ENCODE measurements at places on chromosomes 5 and 9.

DNA sequence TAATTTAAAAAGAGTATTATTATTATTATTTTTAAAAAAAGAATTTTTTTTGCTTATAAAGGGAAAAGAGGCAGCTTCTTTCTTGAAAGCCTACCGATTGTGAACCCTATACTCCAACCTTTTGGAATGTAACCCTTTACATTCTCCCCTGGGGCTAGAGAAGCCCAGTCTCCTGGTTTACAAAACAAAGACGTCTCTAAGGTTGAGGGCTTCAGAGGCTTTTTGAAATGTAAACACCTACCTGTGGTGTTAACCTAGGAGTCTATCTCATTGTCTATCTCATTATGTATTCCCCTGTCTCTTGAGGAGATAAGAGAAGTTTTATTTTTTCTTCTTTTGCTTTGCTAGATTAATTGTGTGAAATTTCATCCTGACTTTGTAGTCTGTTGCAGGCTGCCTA lies 4.7 kb downstream of the TNFSF8 start:
- no peak for DNase-seq

GRCh38 chr5:172760959-172761358 lies 10.0 kb downstream of the DUSP1 start:
- no peak for DNase-seq

DNA sequence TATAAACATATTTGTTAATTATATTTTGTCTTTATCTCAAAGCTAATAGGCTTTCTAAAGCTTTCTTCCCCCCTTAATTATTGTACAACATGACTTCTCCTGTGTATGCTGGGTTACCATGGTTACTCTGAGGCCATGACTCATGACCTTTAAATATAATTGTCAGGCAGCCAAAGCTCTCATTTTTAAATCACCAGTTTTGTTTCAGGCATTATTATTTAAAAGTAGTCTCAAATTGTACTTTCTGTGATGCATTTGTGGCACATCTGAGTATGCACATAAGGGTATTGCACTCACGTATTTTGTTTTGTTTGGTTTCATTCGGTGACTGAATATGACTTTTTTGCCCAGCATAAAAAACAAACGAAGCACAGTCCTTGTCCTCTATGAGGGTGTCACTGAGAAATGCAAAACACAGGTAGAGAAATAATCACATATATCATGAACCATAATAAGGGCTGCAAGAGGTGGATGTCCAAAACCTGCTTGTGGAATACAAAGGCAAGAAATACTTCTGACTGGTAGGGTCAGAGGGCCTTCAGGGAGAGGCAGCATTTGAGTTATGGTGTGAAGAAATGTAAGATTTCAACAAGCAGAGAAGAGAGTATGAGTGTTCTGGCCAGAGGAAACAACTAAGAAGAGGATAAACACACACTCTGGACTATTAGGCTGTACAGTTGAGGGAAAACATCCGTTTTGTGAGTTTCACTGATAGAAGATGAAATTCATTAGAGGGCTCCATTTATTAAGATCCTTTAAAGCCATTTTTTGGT lies 2.1 kb downstream of the CCDC192 start:
- DNase-seq, result peak; percentile 83

DNA sequence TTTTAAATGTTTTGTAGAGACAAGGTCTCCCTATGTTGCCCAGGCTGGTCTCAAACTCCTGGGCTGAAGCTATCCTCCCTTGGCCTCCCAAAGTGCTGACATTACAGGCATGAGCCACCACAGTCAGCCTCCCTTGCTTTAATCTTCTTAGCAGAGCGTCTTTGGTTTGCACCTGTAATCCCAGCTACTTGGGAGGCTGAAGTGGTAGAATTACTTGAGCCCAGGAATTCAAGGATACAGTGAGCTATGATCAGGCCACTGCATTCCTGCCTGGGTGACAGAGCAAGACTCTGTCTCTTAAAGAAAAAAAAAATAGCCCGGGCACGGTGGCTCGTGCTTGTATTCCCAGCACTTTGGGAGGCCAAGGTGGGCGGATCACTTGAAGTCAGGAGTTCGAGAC lies 27.8 kb downstream of the UBE2D2 start:
- no peak for DNase-seq

GRCh38 chr5:35342664-35343063 lies 112.4 kb upstream of the PRLR start:
- DNase-seq, result no peak

DNA sequence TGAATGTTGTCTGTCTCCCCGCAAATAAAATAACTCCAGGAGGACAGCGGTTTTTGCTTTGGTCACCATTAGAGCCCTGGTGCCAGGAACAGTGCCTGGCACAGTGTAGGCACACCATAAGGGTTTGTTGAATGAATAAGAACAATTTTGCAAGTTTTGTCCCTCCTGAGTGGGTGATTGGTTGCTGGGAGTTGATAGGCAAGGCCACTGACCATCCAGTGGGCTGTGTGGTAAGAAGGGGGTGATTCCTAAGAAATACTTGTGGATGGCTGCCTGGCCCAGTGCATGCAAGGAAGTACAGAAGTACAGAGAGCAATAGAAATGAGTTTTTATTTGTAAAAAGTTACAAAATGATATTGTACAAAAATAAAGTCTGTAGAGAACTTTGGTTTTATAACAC lies 27.5 kb downstream of the GDNF start:
- no peak for DNase-seq

GRCh38 chr5:172953776-172954675 lies 5.2 kb upstream of the RPL26L1 start:
- no peak for DNase-seq

- no peak for DNase-seq
These were observed 295.5 kb downstream of the ZSWIM6 start for GRCh38 chr5:61627531-61627930.

- no peak for DNase-seq
These were observed 398.3 kb downstream of the IRX2 start for GRCh38 chr5:2353211-2353610.

GRCh38 chr5:13704396-13704795 lies 240.1 kb downstream of the DNAH5 start:
- no peak for DNase-seq

GRCh38 chr5:174293006-174293405 lies 247.5 kb downstream of the NSG2 start:
- no peak for DNase-seq

- no peak for DNase-seq
These were observed 4.0 kb downstream of the ANKRD55 start for GRCh38 chr5:56229111-56229510.

- DNase-seq, result no peak
These were observed 99.8 kb downstream of the ZNF462 start for GRCh38 chr9:106962615-106963363.

- no peak for DNase-seq
These were observed 8.5 kb downstream of the PTGS1 start for GRCh38 chr9:122379340-122379739.

DNA sequence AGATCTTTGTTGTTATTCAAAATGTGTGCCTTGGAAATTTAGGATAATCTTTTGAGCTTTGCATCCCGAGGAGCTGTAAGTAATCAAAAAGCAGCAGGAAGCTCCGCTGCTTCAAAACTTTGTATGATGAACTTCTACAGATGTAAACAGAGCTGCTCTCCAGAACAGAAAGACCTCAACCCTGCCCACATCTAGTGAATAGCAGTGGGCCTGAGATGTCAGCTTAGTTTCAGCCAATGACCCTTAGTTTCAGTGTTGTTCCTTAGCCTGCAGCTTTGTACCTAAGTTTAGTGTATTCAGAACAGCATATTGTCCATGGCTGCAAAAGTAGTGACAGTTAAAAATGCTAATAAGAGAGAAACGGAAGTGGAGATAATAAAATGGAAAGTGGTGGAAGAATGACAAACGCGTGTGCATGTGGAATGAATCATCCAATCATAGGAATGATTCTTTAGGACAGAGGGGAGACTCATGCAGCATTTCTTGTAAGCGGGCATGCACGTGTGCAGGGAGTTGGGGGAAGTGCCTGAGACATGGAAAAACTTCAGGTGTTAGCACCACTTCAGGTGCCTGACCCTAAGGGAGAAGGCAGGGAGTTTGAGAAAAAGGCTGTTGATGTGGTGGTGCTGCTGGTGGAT lies 24.9 kb downstream of the SNX24 start:
- no peak for DNase-seq

GRCh38 chr9:134970719-134971118 lies 53.0 kb upstream of the FCN1 start:
- no peak for DNase-seq

DNA sequence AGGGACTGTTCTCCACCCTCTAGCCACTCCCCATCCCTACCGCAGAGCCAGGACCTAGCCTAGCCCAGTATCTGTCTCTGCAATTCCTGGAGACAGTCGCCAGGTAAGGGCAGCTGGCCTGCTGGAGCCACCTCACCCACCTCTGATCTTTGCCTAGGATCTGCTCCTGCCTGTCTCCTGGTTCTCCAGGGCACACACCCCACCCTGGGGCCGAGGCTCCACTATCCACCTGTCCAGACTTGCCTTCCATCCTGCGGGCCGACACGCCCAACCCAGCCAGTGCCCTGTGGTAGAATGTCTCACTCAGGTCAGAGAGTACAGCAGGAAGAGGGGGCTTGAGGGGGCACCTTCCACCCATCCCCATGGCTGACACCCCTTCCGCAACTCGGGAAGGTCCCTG lies 15.7 kb upstream of the AQP7 start:
- no peak for DNase-seq

DNA sequence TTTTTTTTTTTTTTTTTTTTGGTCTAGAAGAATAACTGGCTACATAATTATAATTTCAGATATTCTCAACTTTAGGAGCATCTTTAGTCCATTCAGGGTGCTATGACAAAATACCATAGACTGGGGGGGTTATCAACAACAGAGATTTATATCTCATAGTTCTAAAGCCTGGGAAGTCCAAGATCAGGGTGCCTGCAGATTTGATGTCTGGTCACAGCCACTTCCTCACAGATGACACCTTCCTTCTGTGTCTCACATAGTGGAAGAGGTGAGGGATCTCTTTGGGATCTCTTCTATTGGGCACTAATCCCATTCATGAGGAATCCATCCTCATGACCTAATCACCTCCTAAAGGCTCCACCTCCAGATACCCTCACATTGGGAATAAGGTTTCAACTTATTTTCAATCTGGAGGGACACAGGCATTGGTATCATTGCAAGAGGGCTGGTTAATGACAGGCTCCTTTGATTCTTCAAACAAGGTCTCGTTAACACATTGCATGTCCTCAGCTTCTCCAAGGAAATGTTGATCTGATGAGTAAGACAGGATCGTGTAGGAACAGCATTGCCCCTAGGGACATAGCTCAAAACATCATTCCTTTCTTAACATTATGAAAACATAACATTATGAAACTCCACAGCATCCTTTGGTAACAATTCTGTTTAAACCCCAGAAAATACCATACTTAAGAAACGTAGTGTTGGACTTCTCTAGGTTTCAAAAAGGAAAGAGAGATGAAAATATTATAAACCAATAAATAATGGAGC lies 372.4 kb downstream of the SEMA5A start:
- DNase-seq, result no peak

DNA sequence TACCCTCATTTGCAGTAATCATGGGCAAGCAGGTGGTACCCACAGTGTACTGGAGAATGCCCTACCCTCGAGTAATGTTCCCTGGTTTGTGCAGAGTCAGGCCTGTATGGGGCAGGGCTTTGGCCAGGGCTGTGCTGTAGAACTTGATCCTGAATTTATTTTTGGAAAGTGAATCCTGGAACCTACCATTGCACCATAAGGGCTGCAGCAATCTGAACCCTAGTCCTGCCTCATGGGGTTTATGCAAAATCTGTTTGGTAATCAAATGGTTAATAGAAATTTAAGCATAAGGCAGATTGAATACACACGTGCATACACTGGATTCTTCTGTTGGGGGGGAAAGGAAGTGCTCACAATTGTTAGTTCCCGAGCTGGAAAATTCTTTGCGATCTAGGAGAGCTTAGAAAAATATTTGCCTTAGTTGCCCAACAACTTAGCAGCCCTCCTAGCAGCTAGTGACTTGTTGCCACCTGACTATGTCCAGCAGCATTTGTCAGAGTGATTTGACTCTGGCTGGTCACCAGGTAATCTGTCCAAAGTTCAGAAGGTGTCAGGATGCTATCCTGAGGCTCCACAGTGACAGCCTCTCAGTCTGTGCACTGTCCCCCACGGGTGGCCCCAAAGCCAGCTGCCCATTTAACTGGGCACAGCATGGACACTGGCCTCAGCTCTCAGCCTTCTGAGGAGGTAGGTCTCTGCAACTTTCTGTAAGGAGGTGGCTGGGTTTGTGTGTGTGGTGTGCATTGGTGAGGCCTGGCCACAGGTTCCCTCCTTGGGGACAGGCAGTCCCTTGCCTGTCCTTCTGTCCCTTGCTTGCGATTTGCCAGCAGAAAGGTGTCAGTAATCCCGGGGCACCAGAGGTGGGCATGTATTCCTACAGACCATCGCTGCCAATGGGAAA lies 8.3 kb downstream of the MVB12B start:
- DNase-seq, result no peak

DNA sequence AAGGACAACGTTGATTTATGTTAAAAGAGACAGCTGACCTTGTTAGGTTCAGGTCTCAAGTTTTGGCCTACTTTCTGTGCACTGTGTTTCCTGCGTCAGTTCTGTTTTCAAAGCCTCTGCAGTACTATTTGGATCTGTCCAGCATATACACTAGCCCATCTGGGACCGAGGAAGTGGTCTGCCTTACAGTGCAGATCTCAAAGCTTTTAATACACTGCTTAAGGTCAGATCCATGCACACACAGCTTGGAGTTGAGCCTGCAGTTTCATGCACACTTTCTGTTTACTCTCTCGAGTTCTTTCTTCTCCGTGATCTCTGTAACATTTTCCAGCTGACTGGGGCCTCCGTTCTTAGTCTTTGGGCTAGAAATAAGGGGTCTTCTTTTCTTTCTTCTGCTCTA lies 24.1 kb downstream of the CARTPT start:
- no peak for DNase-seq

GRCh38 chr5:162474239-162474638 lies 406.7 kb downstream of the GABRG2 start:
- no peak for DNase-seq

DNA sequence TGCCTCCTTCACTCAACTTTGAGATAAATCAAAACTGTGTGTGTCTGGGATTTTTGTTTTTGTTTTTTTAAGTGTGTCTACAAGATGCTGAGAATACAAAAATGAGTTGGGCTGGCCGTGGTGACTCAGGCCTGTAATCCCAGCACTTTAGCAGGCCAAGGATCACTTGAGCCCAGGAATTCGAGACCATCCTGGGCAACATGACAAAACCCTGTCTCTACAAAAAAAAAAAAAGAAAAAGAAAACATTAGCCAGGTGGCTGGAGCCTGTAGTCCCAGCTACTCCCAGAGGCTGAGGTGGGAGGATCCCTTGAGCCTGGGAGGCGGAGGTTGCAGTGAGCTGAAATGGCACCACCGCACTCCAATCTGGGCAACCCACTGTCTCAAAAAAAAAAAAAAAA lies 21.0 kb downstream of the HNRNPK start:
- DNase-seq, result no peak

- no peak for DNase-seq
These were observed 300.7 kb upstream of the CLINT1 start for GRCh38 chr5:158159621-158160020.

DNA sequence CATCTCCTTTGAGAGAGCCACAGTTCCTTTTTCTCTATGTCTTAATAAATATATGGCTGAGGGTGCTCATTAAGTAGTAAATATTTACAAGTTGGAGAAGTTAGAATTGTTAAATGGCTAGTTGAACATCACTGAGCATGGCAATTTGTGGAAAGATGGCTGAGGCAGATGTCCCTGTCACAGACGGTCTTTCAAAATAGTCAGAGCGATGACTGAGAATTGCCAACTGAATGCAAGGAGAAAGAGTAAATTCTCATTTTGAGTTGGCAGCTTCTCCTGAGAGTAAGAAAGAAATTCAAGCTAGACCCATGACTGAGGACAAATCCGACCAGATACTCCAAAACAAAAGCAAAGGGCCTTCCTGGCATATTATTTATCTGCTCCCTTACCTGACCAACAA lies 617.9 kb downstream of the KCTD16 start:
- no peak for DNase-seq

Data from hematopoietic multipotent progenitor cell treated with erythropoietin and hydrocortisone succinate and interleukin-3 and kit ligand, for 4 days (in vitro differentiated cells).